ENCODE measurements at places on chromosomes 7 and 10.
A peak's percentile ranks its signal among the peaks of the same experiment; 100 is the strongest.

DNA sequence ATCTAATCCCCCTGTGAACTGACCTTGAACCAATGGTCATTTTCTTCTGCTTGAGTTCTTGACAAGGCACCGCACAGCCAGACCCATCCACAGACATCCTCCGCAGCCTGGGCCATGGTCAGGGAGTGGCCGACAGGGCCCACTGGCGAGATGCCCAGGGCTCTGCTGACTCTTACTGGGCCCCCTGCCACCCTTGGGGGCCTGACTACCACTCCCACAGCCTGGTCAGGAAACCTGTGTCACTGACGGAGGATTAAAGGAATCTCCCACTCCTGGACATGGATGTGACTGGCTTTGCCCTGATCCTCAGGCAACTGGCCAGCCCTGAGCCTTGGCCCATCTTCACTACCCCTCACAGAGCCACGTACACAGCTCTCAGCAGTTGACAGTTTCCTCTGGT is 50.4 kb upstream of the ENO4 start:
- DNase-seq: peak; percentile 67

GRCh38 chr7:22980422-22980821 is 33.5 kb downstream of the HYCC1 start:
- no peak for DNase-seq

- DNase-seq: no peak
Measured at GRCh38 chr10:122427280-122427679, 27.2 kb upstream of the ARMS2 start.

GRCh38 chr10:48541144-48541795 is 63.6 kb downstream of the ARHGAP22 start:
- DNase-seq: no peak
